ENCODE measurements at places on chromosomes 2 and 18. TPM values are rescaled to one million over a fixed set of nuclear protein-coding genes. Genes with fewer than 3 reads are reported as not detected.

GRCh38 chr2:29495068-29495467 lies 379.9 kb downstream of the CLIP4 start:
- DNase-seq: no peak

DNA sequence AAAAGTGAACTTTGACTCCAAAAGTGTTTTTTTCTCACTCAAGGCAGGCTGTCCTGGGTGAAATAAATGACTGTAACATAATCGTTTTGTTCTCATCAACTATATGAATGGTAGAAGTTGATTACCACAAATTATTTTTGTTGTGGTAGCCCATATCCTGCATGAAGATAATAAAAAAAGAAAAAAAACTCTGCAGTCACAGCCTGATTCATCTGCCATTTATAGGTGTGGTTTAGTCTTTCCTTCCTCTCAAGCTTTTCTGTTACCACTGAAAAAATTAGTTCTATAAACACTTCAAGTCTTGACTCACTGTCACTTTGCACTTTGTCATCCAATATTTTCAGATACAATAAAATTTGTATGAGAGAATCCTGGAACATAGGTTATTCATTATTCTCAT lies 522.0 kb downstream of the PLCL1 start:
- DNase-seq: no peak

GRCh38 chr2:196980473-196980872 lies 54.0 kb upstream of the PGAP1 start:
- DNase-seq: no peak

DNA sequence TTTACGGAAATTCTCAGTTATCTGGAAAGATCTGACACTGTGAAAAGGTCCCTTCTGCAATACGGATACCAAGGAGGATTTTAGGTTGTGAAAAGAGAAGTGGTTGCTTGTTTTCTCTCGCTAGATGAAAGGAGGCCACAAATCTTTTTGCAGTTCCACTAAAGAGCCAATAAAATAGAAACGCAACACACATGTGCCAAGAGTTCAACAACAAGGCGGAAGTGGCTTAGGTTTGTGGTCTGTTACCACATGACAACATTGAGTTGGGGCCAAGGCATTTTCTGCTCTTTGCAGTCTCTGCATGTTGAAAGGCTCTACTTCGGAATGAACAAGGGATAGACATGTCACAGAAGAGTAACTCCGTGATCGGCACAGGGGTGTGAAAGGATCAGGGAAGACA lies 115.7 kb upstream of the OSR1 start:
- no peak for DNase-seq

- DNase-seq: no peak
Measured at GRCh38 chr2:237492137-237492890, 5.3 kb downstream of the MLPH start.

GRCh38 chr2:120750488-120751210 lies 15.0 kb downstream of the GLI2 start:
- DNase-seq: no peak

DNA sequence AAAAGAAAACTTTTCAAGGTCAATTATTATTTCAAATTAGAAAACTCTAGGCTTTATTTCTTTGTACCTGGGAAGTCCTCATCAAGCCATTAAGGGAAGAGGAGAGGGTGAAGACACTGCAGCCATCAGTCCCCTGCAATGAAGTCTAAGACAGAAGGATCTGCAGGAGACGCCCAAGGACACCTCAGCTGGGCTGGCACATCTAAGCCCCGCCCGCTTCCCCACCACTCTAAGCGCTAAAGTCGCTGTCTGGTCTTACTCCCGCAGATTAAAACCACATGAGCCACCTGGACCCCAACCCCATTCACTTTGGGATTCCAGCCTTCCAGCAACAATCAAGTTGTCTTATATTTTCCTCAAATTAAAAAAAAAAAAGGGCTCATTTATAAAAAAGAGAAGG lies 104.4 kb downstream of the AFF3 start:
- DNase-seq: no peak

- peak; percentile 68 for DNase-seq
Measured at GRCh38 chr2:8408560-8409460, 273.0 kb upstream of the ID2 start.

GRCh38 chr2:38274286-38275276 lies 102.5 kb downstream of the ATL2 start:
- DNase-seq: no peak

DNA sequence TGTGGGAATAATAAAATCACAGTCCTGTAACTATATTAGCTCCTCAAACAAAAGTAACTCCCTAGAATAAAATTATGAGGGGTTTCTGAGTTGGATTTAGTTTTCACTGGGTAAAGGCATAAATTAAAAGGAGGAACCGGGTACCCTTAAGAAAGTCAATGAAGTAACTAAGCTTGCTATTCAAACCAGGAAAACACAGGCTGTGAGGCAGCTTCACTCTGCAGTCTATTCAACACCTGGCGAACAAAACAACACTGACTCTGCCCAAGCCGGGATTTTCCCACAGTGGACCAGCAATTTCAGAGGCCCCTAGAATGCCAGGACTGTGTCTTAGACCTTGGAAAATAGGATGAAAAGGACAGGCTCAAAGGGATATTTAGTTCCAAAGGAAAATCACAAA lies 24.6 kb upstream of the CREB1 start:
- no peak for DNase-seq

The TRMT61B gene
- total RNA-seq: 18.0 TPM

The EFR3B gene
- total RNA-seq: 0.05 TPM

DNA sequence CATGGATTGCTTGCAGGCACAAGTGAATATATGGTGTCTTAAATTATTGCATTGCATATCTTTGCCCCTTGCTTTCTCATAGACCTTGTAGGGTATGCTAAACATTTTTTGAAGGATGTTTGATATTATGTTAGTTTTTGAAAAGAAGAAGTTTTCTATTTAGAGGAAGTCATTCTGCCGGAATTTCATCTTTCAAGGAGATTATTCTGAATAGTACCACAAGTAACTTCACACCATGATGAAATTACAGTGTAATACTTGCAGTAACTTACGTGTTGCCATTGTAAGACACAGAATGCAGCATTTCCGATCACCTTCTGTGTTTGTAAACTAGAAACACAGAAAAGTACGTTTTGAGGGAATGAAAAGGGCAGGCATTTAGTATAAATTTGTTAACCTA lies 71.9 kb downstream of the ACVR2A start:
- DNase-seq: no peak

The INPP4A gene
- 225 TPM for total RNA-seq

DNA sequence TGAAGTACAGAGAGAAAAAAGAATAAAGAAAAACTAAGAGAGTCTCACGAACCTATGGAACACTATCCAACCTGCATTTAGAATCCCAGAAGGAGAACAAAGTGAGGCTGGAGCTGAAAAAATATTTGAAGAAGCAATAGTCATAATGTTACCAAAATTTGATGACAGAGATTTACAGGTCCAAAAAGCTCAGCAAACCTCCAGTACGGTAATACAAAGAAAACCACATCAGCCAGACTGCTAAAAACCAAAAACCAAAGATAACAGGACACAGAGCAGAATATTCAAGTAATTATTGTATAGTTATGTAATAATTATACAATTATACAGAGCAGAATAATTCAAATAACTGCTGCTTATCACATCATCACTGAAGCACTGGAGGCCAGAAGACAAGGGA lies 23.7 kb downstream of the ATL2 start:
- peak; percentile 8 for DNase-seq

GRCh38 chr2:215415218-215415617 lies 20.6 kb downstream of the FN1 start:
- no peak for DNase-seq

DNA sequence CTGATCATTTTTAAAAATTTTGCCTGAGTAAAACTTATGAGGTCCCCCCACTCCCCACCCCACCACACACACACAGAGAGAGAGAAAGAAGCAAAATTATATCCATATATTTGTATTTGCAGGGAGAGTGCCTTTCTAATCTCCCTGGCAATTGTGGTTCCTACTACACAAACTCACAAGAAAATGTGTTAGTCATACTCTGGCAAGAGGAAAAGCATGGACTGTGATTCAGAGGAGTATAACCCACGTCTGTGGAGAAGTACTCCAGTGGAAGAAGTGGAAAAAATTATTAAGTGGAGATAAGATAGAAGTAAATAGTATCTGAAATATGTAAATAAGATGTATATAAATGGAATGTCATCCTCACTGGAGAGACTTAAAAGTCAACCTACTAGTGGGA lies 114.0 kb downstream of the DSEL start:
- no peak for DNase-seq

DNA sequence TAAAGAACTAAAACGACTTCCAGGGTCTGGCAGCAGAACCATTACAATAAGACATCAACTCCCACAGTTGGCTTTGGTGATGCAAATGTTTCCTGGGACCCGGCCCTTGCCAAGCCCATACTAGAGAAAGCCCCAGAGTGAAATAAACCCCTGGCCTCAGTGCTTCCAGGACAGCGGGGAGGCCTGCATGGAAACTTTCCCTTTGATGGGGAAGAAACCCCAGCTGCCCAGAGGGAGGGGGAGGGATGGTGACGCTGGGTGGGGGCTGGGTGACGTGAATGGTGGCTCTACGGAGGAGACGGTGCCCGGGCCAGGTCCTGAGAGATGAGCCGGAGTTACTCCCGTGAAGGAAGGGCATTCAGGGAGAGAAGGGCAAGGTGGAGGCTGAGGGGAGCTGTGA lies 27.5 kb downstream of the INHBB start:
- no peak for DNase-seq
